HTR-8/SVneo (cell line): ENCODE measurements at places on chromosomes 1 and 21.

- no peak for DNase-seq
Observed at GRCh38 chr1:15627343-15627988, 10.2 kb downstream of the DDI2 start.

DNA sequence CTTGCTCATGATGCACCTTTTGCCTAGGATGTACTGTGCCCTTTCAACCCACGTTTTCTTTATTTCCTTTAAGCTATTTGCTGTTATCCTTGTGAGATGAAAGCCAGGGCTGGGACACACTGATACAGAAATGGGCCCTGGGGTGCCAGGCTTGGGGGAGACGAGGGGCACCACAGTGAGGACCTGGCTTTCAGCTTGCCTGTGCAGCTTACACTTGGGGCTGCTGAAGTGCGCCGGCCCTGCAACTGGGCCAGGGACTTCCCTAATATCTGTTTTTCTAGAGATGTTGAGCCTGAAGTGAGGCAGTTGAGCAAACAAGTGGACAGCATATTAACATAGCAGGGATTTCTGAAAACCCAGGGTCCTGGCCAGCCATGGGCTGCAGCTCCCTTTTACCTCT is 42.5 kb upstream of the SLC19A1 start:
- no peak for DNase-seq

DNA sequence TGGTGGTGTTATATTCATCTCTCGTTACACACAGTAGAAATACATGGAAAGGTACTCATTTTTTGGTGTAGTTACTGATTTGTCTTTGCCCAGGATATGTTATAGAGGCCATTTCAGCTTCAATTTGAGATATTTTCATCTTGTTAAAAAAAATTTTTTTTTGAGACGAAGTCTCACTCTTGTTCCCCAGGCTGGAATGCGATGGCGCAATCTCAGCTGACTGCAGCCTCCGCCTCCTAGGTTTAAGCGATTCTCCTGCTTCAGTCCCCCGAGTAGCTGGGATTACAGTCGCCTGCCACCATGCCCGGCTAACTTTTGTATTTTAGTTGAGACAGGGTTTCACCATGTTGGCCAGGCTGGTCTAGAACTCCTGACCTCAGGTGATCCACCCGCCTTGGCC is 19.0 kb downstream of the MORC3 start:
- no peak for DNase-seq

GRCh38 chr1:4175566-4176405 is 275.7 kb upstream of the C1orf174 start:
- no peak for DNase-seq

GRCh38 chr1:156582388-156583017 is 3.0 kb downstream of the TTC24 start:
- DNase-seq = no peak

GRCh38 chr21:35127026-35127425 is 77.9 kb upstream of the RUNX1 start:
- no peak for DNase-seq

DNA sequence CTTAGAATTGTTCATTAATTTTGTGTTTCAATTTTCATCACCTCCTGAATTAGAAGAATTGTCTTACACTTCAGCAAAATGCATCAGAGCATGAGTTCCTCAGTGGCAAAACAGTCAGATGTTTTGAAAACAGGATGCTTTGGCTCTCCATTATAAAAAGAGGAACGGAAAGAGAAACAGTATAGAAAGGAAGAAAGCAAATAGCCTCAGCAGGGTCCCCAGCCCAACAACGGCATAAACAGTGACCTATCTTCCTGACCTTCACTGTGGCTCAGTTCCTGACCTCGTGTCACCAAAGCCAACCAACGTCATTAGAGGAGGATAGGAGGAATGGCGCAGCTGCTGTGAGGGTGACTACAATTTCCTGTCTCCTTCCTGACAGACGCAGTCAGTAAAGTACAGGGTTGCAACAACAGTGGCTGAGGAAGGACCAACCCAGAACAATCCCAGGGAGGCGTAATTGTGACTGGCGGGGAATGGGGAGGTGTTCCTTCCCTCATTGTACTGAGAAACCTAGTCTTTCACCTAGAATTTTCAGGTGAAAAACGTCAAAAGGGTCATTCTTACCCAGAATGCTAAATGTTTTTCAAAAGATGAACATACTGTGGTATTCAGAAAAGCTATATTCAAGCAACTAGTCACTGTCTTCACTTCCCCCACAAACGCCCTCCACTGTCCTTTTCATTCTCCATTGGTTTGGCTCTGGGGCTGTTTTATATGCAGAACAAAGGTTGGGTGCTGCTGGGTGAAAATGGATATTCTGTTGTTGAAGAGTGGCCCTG is 197.9 kb upstream of the SGIP1 start:
- no peak for DNase-seq

DNA sequence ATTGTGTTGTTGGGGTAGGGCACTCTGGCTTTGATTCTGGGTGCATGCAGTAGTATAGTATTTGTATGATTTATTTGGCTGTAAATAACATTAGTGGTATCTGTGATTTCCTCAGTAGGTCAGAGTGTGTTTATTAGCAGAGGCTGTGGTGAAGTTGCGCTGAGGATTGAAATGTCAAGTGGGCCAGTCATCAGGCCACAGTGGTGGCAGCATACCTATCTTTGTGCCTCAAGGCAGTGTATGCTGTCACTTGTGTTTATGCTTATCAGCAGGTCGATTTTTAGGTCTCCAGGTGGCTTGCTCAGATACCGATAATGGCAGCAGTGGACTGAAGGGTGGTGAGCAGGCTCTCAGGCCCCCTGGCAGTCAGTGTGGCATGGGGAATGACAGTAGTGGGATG is 11.3 kb downstream of the LY9 start:
- DNase-seq = no peak

- no peak for DNase-seq
Observed at GRCh38 chr1:211695135-211695816, 19.9 kb upstream of the NEK2 start.

- no peak for DNase-seq
Observed at GRCh38 chr1:113812661-113813135, 422 bp upstream of the RSBN1 start.

DNA sequence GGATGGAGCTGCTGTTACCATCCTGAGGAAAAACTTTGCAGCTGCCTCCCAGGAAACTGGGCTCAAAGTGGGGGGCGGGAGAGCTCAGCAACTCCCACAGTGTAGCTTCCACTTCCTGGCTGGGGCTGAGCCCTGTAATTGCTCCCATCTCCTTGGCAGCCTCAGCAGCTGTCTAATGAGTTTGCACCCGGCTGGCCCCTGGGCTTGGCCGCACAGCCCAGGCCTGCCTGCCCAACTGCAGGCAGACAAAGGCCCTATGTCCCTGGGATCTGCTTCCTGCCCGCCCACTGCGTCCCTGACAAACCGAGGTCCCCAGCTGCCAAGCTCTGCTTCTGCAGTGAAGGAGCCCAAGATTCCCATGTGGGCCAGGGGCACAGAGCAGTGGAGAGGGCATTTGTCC is 30.1 kb downstream of the EDN2 start:
- DNase-seq = no peak

DNA sequence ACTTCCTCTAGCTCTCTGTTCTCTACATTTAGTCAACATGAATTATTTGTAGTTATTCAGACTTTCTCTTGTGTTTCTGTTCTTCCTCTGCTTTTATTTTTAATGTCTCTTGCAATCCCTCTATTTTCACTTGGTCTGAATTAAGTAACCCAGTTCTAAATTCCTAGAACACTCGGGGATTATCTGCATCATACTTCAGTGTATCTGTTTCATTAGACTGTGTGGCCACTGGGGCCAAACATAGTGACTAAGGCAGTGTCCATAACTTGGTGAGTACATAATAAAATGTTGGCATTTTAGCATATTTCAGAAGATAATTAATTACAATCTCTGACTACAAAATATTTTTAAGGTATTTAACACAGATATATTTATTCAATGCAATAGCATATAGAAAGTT is 1087.2 kb upstream of the B3GALT2 start:
- DNase-seq = no peak

DNA sequence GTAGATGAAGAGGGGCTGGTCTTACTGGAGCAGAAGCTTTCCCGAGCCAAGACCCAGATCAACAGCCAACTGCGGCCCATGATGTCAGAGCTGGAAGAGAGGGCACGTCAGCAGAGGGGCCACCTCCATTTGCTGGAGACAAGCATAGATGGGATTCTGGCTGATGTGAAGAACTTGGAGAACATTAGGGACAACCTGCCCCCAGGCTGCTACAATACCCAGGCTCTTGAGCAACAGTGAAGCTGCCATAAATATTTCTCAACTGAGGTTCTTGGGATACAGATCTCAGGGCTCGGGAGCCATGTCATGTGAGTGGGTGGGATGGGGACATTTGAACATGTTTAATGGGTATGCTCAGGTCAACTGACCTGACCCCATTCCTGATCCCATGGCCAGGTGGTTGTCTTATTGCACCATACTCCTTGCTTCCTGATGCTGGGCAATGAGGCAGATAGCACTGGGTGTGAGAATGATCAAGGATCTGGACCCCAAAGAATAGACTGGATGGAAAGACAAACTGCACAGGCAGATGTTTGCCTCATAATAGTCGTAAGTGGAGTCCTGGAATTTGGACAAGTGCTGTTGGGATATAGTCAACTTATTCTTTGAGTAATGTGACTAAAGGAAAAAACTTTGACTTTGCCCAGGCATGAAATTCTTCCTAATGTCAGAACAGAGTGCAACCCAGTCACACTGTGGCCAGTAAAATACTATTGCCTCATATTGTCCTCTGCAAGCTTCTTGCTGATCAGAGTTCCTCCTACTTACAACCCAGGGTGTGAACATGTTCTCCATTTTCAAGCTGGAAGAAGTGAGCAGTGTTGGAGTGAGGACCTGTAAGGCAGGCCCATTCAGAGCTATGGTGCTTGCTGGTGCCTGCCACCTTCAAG is 57.3 kb downstream of the LAMC2 start:
- DNase-seq = no peak

- DNase-seq = no peak
Observed at GRCh38 chr1:112296908-112297307, 99.1 kb upstream of the CTTNBP2NL start.

GRCh38 chr1:91555821-91556531 is 55.3 kb downstream of the CDC7 start:
- DNase-seq = no peak

DNA sequence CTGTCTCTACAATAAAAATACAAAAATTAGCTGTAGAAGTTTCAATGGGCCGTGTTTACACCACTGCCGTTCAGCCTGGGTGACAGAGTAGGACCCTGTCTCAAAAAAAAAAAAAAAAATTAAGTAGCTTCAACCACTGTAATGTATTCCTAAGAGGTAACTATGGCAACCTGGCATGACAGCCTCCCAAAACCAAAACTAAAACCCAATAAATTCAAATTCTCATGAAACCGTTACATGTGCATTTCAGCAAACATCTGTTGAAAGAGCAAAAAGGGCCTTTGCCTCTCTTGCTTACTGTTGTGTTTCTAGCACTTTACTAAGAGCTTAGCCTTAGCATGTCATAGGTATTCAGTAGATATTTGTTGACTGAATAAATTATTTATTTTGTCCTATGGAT is 33.5 kb downstream of the ODR4 start:
- no peak for DNase-seq

- no peak for DNase-seq
Observed at GRCh38 chr1:172377565-172377964, 42.9 kb upstream of the C1orf105 start.

DNA sequence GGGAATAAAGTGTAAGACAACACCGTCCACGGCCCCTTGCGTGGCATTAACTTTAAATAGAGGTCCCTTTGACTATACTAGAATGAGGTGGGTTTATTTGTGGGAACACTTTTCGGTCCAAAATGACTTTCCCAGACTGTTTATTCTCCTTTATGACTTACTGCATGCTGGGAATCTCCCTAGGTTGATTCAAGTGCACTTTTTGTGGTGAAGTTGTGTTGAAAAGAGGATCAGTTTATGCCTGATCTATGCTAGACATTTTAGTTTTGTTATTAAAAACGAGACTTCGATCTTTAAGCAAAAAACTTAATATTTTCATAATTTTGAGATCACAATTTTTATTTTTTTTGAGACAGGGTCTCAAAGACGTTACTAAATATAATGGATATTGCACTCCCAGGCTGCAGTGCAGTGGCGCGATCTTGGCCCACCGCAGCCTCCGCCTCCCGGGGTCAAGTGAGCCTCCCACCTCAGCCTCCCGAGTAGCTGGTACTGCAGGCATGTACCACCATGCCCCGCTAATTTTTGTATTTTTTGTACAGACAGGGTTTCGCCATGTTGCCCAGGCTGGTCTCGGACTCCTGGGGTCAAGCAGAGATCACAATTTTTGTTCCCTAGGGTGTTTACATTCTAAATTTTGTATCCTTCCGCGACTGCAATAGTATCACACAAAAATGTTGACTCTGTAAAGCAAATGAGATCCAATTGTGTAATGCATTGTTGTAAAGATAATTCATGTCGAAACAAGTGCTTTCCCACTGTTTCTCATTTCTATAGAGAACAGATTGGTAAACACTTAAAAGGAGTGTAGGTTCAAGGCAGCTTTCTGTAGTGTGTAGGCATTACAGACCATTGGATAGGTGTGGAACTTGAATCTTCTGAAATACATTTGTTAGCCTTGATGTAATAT is 1.6 kb downstream of the CDC42 start:
- DNase-seq = no peak

- DNase-seq = no peak
Observed at GRCh38 chr1:205715628-205716027, 34.4 kb downstream of the NUCKS1 start.

GRCh38 chr1:62198781-62199125 is 4.1 kb downstream of the L1TD1 start:
- DNase-seq = no peak

- no peak for DNase-seq
Observed at GRCh38 chr1:69196071-69196470, 371.7 kb upstream of the LRRC7 start.

- DNase-seq = no peak
Observed at GRCh38 chr1:172345077-172345476, 75.4 kb upstream of the C1orf105 start.

DNA sequence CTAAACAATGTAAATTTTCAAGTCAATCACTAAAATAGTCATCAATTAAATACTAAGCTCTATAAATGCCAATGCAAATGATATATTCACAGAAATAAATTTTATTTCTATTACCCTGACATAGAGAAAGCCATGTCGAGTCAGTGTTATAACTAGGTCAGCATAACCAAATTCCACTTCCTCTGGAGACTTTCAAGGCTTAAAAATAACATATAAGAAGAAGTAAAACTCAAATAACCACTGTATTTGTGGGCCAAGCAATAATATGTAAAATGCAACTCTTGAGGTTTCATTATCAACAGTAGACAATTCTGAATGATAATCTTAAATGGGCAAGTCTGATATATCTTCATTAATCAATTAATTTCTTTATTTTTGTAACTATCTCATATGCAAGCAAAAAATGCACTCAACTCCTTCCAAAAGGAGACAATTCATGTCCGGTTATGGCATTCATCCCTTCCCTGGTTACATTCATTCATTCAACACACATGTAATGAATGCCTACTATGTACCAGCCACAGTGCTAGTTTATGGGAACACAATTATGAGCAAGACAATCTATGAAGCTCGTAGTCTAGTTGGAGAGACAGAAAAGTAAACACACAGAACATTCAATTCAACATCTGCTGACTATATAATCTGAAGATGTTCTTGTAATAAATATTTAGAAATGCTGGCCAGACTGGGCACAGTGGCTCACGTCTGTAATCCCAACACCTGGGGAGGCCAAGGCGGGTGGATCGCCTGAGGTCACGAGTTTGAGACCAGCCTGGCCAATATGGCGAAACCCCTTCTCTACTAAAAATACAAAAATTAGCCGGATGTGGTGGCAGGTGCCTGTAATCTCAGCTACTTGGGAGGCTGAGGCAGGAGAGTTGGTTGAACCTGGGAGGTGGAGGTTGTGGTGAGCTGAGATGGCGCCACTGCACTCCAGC is 37.1 kb upstream of the CAP1 start:
- DNase-seq = no peak

- no peak for DNase-seq
Observed at GRCh38 chr1:203069030-203069747, 16.6 kb downstream of the MYOG start.
